ENCODE measurements at places on chromosomes 4 and X.

GRCh38 chrX:98338544-98338943, 1454.8 kb downstream of the RPA4 start:
- DNase-seq: no peak

- DNase-seq: no peak
These were observed 83.4 kb upstream of the MID1IP1 start for GRCh38 chrX:38717871-38718270.

- no peak for DNase-seq
These were observed 56.1 kb upstream of the BRS3 start for GRCh38 chrX:136431625-136432024.

DNA sequence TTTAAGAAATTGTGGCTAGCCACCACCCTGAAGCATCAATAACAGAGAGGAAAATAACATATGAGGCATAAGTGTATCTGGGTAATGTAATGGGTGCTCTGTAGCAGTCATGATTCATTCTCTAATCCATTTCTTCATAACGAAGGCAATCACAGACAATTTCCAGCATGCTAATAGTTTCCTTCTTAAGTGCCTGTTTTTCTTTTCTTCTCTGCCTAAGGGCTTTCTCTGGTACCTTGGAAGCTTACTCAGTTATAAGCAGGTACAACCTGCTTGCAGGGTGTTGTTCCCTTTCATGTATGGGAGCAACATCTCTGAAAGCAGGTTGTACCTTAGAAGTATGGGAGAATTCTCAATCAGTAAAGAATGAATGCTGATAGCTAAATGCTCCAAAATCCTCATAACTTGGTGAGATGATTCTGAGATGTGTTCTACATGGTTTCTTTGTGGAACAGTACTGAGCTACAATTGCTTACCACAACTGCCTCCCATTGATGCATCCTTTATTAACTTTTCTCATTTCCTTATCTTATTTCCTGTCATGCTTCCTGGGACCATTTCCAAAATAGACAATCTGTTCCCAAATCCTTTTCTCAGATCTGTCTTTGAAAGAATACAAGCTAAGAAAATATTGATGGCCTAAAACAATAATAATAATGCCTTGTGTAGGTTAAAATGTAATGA, 247.6 kb downstream of the PAPSS1 start:
- no peak for DNase-seq

GRCh38 chr4:51830156-51830720, 12.7 kb upstream of the DCUN1D4 start:
- no peak for DNase-seq

GRCh38 chr4:6492027-6492590, 19.7 kb upstream of the PPP2R2C start:
- DNase-seq: no peak

- DNase-seq: no peak
These were observed 120.1 kb upstream of the NAP1L5 start for GRCh38 chr4:88817740-88818139.

DNA sequence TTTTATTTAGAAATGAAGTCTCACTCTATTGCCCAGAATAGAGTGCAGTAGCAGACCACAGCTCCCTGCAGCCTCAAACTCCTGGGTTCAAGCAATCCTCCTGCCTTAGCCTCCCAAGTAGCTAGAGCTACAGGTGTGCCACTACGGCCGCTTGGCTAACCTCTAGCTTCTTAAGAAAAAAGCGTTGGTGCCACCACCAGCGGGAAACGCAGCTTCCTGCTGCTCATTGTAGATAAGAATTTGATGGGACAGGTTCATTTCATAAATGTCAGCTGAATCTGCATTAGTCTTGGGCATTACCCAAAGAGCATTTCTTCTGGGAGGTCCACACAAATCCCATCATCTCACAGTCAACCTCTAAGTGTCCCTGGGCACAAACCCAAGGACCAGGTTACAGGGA, 33.2 kb upstream of the NAP1L5 start:
- no peak for DNase-seq

DNA sequence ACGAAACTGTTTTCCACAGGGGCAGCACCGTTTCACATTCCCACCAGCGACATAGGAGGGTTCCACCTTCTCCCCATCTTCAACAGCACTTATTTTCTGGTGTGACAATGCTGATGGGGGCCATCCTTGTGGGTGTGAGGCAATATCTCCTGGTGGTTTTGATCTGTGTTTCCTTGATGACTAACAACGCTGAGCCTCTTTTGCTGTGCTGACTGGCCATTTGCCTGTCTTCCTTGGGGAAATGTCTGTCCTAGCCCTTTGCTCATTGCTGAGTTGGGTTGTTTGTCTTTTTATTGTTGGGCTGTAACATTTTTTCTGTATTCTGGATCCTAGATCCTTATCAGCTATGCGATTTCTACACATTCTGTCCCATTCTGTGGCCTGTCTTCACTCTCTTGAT, 33.7 kb downstream of the ATP2B3 start:
- no peak for DNase-seq

GRCh38 chrX:154472685-154473632, 6.1 kb downstream of the LAGE3 start:
- no peak for DNase-seq

GRCh38 chr4:1338752-1339414, 8.1 kb upstream of the UVSSA start:
- DNase-seq: no peak

DNA sequence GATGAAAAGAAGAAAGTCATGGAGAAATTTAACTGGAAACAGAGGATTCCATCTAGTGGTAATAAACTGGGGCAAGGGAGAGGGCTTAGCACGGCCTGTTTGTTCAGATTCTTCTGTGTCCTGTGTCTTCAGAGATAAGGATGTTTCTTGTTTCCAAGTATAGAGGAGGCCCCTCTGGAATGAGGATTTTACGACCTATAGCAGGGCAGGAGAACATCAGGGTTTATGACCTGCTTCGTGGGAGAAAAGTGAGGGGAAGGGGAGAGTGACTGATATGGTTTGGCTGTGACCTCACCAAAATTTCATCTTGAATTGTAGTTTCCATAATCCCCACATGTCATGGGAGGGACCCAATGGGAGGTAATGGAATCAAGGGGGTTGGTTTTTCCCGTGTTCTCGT, 93.0 kb upstream of the LDB2 start:
- DNase-seq: no peak

DNA sequence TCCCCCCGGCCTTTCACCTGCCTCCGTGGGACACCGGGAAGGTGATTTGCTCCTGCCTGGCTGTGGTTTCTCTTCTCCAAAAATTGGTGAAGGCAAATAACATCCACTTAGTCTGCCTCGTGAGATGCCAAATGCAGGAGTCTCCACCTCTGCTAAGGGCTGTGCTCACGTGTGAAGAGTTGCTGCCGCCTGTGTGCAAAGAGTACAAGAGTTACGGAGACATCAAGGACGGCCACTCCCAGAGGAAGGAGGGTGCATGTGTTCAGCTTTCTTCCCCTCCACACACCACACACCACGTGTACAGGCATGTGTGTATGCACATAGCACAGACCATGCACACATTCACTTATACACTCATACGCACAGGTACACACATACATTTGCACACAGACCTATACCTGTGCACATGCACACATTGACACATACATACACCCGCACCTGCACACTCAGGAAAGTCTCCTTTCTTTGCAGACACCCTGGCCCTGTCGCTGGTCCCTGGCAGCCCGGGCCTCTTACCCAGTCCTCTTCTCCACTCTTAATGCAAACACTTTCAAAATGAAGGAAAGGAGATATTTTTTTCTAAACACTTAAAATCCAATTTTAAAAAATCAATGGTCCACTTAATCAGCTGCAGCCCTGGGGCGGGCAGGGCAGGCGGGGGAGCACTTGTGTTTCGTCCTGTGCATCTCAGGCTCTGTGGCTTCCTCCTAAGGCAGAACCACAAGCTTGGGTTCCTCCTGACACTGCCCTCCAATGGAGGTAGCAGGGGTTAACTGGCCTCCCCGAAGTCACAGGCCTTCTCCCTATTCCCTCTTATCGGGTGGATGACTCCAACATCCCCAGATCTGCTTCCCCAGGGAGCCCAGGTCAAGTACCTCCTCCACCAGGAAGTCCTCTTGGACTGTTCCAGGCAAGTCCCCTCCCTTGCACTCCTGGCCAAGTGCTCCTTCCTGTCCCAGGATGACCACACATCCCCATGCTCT, 103.0 kb downstream of the CPZ start:
- no peak for DNase-seq

GRCh38 chr4:13484749-13485221, 645 bp upstream of the RAB28 start:
- no peak for DNase-seq
